ENCODE measurements at places on chromosomes 3 and 15.

GRCh38 chr3:9664119-9664751 lies 14.9 kb downstream of the MTMR14 start:
- no peak for DNase-seq

DNA sequence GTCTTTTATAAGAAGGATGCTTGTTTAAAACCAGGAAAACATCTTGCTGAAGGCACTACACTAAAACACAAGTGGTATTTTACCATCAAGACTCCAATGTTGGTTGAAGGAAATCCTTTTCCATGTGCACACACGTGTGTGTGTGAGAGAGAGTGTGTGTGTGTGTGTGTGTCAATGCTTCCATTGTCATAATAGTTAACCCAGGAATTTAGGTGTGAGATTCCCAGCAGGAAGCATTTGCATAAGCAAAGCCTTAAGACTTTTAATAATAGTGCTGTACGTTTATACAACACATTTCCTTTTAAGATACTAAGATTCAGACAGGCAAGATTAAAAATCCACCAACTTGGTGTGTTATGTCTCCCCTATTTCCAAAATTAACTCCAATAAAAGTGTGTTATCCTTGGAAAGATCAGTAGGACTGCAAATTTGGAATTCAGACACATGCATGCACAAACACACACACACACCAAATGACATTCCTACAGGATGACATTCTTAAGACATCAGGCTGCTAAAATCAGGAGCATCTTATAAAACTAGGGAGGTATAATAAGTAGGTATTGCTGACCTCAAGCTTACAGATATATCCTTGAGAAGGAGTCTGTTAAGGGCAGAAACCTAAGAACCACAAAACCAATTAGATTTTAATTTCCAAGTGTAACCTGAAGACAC lies 18.3 kb downstream of the LMCD1 start:
- DNase-seq = no peak

GRCh38 chr15:99187936-99188335 lies 61.4 kb downstream of the TTC23 start:
- DNase-seq = no peak

- no peak for DNase-seq
Measured at GRCh38 chr3:186990878-186991308, 60.6 kb downstream of the ST6GAL1 start.

- no peak for DNase-seq
Measured at GRCh38 chr3:156360963-156361362, 194.0 kb downstream of the SSR3 start.

DNA sequence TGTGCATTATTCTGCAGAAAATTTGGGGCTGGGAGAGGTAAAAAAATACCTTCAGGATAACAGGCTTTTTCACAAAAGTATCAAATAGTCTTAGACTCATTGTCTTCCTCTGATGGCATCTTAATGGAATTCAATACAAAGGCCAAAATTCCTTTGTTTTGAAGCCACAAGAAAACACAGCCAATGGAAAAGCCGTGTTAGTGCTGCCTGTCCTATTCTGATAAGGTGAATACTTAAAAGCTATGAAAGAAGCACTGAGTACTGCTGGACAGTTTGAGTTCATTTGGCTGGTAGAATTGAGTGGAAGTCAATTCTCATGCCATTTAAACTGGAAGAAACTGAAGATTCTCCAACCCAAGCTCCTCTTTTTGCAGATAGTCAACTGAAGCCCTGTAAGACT lies 395.3 kb upstream of the TPRG1 start:
- no peak for DNase-seq

- DNase-seq = no peak
Measured at GRCh38 chr15:78989701-78990240, 44.9 kb upstream of the CTSH start.

GRCh38 chr3:124888482-124889441 lies 1.6 kb upstream of the ITGB5 start:
- DNase-seq = no peak

GRCh38 chr3:65597952-65598413 lies 440.7 kb downstream of the MAGI1 start:
- peak; percentile 47 for DNase-seq

DNA sequence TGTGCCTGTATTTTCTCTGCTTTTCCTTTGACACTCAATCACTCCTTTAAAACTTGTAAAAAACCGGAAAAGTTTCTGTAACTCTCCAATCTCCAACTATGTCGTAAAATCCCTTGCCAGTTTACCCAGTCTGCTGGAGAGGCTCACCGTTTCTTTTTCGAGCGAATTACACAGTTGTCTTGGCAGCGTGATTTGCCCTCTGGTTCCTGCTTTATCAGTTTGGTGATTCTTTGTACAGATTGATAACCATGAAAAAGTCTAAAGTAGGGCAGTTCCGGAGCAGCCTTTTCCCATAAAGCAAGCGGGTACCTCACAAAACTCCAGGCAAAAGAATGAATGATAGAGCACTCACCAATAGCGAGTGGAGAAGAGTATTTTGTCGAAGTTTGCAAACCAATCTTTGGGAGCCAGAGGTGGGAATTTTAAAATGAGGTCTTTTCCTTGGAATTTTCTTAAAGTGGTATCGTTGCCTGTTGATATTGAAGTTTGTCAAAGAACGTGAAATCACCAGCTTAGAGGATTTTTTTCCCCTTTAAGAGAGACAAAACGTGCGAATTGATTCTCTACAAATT lies at the start of gene TTC23:
Gene TTC23, minus strand, starts transcription at position 312 of the 572 bp plus-strand sequence. CDS start 20,869 bp downstream, outside the sequence.
- DNase-seq = peak; percentile 70

DNA sequence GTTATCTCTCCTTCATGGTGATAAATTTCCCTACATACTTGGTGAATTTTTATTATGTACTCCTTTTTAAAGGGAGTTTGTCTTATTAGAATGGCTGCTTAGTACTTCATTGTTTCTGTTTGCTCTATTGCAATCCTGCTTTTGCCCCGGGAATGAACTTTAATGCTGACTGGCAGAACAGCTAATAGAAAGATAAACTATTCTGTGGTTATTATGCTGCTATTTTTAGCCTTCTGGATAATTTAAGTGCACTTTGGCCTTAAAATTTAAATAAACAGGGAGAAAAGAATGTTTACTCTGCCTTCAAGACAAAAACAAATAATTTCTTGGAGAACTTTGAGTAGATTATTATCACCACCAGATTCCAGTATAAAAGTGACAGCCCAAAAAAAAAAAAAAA lies 413.8 kb upstream of the CCDC54 start:
- DNase-seq = peak; percentile 38

- no peak for DNase-seq
Measured at GRCh38 chr3:152037953-152038352, 164.5 kb downstream of the SUCNR1 start.

DNA sequence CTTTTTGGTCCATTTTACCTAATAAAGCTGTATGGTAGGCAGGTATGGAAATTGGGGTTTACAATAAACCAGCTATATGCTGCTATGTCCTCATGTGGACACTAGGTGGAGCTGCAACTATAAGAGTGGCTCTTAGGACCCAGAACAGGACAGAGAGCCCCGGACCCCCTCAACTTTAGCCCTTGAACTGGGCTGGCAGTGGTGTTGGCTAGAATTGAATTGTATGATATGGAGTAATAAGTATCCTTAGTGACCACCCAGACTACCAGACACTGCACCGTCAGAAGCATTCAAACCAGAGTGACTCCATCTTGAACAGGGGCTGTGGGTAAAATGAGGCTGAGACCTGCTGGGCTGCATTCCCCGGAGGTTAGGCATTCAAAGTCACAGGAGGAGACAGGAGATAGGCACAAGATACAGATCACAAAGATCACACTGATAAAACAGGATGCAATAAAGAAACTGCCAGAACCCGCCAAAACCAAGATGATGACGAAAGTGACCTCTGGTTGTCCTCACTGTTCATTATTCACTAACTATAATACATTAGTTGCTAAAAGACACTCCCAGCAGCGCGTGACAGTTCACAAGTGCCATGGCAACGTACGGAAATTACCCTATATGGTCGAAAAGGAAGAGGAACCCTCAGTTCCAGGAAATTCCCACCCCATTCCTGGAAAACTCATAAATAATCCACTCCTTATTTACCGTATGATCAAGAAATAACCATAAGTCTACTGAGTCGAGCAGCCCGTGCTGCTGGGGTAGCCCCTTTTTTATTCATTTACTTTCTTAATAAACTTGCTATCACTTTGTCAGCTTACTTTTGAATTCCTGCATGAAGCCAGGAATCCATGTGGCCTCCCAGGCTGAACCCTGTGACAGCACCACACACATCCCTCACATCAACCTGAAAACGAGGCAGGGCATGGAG lies 68.7 kb upstream of the BLM start:
- DNase-seq = peak; percentile 75

DNA sequence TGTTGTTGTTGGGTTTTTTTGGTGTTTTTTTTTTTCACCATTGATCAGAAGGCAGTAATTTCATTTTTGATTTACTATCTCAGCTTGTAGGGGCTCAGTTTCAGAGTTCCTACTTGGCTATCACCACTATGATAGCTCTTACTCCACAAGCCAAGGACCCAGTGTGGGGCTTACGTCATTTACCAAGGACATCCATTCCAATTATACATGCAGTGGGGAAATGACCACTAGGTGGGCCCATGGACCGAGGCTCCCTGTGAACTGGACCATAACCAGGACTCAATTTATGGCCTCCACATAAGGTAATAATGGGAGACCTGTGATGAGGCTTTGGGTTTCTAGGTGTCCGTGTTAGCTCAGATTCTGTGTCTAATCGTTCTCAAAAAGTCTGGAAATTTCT lies 67.5 kb upstream of the CACNA1D start:
- peak; percentile 17 for DNase-seq

- DNase-seq = peak; percentile 34
Measured at GRCh38 chr3:116951610-116952009, 242.0 kb downstream of the TUSC7 start.

- DNase-seq = peak; percentile 19
Measured at GRCh38 chr3:45582430-45582829, 12.1 kb upstream of the LIMD1 start.

GRCh38 chr3:146498002-146498736 lies 28.8 kb upstream of the PLSCR2 start:
- no peak for DNase-seq

DNA sequence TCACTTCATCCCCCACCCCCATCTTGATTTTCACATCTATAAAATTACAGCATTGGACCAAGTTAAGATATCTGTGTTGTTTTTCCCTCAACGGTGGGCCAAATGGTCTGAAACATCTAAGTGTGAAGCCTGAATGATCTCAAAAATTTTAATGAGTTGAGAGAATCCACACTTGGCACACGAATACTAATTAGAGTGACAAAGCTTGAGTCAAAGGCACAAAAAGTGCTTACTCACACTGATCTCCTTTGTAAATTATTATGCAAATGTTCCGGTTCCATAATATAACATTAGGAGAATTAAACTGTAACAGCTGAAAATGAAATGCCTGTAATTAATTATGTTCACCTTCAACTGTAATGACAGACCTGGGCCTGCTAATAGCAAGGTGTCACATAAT lies 33.6 kb downstream of the GPR176 start:
- DNase-seq = no peak

DNA sequence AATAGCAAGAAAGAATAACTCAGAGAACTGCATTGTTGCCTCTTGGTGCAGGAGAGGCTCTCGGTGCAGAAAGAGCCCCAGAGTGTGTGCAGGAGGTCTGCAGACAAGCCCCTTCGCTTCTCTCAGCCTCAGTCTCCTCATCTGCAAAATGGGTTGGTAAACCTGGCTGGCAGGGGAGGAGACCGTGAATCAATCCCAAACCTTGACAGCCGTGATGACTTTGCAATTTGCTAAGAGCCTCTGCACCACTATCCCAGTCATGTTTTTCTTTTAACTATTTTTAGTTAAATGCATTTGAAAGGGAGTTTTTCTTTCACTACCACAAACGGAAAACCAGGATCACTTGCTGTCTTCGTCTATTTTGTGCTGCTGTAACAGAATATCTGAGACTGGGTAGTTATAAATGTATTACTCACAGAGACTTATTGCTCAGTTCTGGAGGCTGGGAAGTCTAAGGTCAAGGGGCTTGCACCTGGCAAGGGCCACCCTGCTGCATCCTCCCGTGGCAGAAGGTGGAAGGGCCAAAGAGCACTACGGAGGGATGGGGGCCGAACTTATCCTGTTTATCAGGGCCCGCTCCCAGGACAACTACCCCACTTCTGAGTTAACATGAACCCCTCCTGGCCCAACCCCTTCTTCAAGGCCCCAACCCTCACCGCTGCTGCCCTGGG lies 14.2 kb upstream of the IQSEC1 start:
- DNase-seq = no peak

DNA sequence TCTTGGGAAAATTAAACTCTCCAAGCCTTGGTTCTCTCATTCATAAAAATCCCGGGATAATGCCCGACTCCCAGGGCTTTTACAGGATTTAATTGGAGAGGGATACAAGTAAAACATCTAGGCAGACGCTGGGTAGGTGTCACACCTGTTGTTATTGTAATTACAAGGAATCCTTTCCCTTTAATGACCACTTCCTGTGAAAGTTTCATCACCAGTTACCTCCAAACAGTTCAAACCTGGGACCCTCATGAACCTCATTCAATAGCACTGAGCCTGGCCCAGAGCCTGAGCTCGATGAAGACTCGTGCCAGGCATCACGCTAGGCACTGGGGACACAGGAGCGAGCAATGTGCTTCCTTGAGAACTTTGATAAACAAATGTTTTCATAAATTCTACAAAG lies 2.1 kb upstream of the RYK start:
- DNase-seq = no peak

- DNase-seq = no peak
Measured at GRCh38 chr3:155208183-155208800, 85.2 kb downstream of the STRIT1 start.

GRCh38 chr3:141178026-141178425 lies 53.6 kb upstream of the PXYLP1 start:
- no peak for DNase-seq

- DNase-seq = no peak
Measured at GRCh38 chr15:28026764-28027713, 72.1 kb downstream of the OCA2 start.

DNA sequence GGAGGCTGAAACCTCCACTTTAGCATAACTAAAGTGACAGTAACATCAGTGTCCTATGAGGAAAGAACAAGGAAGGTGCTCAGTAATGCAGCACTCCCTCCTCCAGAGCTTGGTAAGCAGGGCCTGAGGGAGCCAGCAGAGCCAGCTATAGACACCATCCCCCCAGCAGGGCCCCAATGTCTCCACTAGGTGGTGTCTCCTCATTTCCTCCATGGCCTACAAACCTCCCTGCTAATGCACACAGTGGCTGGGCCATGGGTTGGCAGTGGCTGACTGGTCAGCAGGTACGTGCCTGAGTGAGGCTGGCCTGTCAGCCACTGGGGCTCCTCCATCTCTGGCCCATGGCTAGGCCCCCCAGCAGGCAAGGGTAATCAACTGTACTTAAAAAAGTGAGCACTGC lies 13.6 kb downstream of the MRPS25 start:
- DNase-seq = peak; percentile 28

DNA sequence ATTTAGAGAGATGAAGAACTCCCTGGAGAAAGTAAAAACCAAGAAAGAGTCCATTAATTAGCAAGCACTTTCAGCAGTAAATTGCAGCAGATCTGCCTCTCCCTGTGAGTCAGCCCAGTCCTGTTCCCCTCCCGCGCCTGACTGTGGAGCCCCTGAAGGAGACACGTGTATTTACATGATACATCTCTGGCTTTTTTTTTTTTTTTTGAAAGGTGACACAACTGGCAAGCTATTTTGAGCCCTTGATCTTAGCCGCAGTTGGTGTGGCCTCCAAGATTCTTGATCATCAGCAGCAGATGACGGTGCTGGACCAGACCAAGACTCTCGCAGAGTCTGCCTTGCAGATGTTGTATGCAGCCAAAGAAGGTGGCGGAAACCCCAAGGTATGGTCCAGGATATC lies 271.8 kb upstream of the TPM1 start:
- DNase-seq = no peak

Data from pons (tissue), 1 donor.